ENCODE measurements at places on chromosomes 5 and 9.
A peak's percentile ranks its signal among the peaks of the same experiment; 100 is the strongest.

DNA sequence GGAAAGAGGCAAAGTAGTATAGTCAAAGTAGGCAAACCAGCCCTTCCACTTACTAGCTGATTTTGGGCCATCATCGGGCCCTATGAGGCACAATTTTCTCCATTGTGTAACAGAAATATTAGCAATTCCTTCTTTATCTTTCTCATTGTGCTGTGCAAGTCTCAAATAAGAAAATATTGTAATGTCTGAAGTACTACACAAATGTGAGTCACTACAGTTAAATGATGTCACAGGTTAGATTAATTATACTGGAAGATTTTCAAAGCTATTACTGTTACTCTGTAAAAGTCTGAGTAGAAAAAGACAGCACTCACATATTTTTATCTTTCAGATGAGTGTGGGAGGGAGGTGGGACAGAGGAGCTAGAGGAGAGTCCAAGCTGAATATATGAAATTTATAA, 12.4 kb upstream of the TMC1 start:
- DNase-seq = no peak

GRCh38 chr5:121378559-121379359, 472.9 kb upstream of the FTMT start:
- DNase-seq = no peak

GRCh38 chr9:131918481-131918880, 161.2 kb downstream of the MED27 start:
- no peak for DNase-seq

GRCh38 chr9:16312116-16312515, 558.4 kb downstream of the BNC2 start:
- no peak for DNase-seq

DNA sequence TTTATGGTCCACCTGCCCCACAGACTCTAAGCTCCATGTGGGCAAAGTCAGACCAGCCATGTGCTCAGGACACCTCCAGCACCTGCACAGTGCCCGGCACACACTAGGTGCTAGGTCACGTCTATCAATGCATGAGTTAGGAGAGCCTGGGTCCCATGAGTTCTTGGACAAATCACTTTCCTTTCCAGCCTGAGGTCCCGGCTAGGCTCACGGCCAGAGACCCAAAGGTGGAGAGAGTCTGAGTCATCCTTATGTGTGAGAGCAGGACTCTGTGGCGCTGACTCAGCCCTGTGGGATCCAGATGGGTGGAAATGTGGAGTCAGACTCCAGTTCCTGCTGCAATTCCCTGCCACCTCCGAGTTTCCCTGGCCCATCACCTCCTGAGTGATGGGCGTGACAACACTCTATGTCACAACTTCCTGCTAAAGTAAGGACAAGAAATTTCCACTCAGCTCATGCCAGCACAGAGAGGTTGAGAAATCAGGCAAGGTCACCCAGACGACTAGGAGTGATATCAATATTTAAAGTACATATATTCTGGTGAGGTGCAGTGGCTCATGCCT, 2.5 kb upstream of the ST6GALNAC4 start:
- no peak for DNase-seq

DNA sequence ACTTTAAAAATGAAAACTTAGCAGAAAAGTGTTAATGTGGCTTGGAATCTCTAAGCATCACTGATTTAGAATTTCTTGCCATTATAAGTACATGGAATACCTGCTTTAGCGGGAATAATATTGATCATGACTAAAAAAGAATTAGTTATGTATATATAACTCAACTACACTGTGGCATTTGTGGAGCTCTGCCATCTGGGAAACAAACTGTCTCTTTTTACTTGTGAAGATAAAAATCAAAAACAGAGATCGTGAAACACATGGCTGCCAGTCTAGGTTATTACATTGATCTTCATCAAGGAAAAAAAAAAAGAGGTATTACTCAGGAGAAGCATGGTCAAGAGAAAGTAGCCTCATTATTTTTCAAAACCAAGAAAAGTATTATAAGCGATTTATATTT, 287.4 kb downstream of the HTR1A start:
- DNase-seq = no peak

GRCh38 chr9:114096041-114096511, 3.0 kb downstream of the KIF12 start:
- DNase-seq = no peak

GRCh38 chr9:82108941-82109340, 120.4 kb downstream of the SPATA31D1 start:
- DNase-seq = no peak

GRCh38 chr5:43020399-43020746, 19.7 kb downstream of the ANXA2R start:
- DNase-seq = peak; percentile 81

DNA sequence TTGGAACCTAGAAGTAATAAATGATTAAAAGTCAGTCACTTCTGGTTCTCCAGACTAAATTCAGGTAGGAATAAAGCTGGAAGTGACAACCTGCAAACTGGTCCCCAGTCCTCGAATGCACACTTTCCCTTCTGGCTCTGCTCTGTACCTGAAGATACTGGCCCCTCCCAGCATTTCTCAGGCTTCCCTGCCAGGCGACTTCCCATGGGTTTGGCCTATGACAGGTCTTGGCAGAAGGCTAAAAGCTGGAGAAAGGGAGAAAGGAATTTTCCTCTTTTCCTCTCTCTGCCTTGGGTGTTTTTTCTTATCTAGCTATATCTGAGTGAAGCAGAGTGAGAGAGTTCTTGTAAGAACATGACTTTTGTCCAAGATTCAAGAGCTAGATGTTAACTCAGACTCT, 1005.7 kb downstream of the DTWD2 start:
- no peak for DNase-seq

GRCh38 chr5:143920772-143921171, 108.8 kb downstream of the HMHB1 start:
- no peak for DNase-seq

- no peak for DNase-seq
Measured at GRCh38 chr9:135480940-135481310, 1.3 kb downstream of the PPP1R26 start.

DNA sequence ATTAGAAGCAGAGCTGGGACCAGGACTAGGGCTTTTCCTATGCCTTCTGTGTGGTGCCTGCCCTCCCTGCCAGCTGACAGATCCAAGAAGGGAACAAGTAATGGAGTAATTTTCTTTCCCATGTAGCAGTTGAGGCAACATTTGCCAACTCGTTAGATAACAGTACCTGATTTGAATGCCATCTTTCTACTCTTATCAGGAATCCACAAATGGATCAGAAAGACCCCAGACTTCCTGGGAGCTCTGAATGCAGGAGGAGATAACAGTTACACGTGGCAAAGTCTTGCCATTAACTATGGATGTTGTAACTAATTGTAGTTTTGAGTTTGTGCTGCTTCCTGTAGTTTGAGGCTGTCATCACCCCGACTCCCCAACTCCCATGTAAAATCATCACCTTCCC, 39.2 kb downstream of the RCL1 start:
- DNase-seq = no peak

DNA sequence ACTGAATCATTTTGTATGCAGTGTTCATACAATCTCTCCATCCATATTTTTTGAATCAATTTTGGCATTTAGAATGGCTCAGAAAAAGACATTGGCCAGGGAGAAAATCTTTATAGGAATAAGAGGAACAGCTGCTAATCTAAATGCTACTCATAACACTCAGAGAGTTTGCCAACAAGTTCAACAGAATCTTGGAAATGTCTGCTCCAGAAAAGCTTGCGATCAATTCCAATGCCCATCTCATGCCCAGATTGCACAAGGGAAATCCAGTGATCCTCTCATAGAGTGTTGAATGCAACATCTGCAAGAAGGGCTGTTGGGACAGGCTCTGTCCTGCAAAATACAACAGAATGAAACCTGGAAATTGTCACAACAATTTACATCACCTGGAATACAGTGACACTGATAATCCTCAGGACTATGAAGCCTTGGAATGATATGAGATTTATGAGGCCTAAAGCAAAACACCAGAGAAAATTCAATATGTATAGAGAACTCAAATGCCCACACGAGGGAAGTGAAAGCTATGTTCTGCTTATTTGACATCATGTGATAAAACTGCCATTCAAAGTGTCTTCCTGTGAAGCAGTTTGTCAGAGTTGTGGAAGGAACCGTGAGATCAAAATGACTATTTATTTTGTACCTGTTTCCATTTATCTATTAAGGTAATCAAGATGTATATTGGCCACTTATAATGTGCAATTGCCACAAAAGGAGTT, 190.1 kb downstream of the PARP8 start:
- no peak for DNase-seq

- DNase-seq = no peak
Measured at GRCh38 chr9:101093620-101094019, 65.1 kb downstream of the PLPPR1 start.

DNA sequence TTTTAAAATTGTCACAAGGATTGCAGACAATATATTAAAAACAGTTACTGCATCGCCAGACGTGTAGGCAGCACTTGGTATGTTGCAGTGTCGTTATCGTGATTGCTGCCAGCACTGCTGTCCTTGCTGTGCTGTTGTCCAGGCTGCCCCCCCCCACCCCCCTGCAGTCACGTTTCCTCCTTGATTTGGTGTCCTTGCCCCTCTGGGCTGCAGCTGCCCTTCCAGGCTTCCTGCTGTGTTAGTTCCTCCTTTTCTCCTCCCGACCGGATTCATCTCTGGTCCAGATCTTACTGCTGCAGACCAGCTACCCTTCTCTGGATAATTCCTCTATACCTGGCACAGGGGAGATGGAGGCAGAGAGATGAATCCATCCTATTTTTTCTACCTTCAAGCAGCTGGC, 298.9 kb downstream of the TRIM32 start:
- no peak for DNase-seq

- no peak for DNase-seq
Measured at GRCh38 chr5:125812651-125813050, 610.6 kb upstream of the GRAMD2B start.

GRCh38 chr5:14397717-14398116, 183.9 kb upstream of the OTULINL start:
- DNase-seq = no peak

DNA sequence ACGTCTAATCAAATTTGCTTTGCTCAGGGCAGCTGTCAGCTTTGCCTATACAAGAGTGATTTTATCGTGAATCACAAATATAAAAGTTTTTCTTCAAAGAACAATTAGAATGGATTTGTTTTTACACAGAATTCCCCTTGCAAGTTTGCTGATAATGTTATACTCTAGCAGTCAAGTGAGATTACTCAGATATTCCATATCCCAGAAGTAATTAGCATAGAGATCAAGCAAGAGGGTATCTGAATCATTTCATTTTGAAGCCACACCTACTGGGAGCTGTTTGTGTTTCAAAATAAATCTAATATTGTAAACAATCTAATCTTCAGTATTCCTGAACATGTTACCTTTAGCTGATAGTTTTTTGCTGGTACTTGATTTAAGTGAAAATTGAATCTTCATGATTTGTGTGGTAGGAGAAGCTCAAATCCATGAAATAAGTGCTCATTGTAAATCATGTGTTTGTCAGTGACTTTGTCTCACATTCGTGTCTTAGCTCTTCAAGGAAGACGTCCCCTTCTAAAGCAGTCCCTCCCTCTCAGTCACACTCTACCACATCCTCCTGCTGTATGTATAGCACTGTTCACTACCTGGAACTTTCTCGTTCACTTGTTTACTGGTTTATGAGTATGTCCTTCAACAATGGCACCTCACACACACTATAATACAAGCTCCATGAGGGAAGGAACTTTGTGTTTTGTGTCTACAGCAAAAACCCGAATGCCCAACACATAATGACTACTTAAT, 3.3 kb upstream of the TTC39B start:
- DNase-seq = no peak

GRCh38 chr9:125479846-125480615, 218.4 kb downstream of the GAPVD1 start:
- DNase-seq = no peak

GRCh38 chr5:143030349-143030748, 260.2 kb downstream of the ARHGAP26 start:
- no peak for DNase-seq

GRCh38 chr5:136221340-136221739, 28.4 kb upstream of the SMIM32 start:
- DNase-seq = no peak

GRCh38 chr5:10634562-10634961, 70.7 kb downstream of the ANKRD33B start:
- DNase-seq = no peak

- DNase-seq = no peak
Measured at GRCh38 chr5:167730656-167731055, 560.8 kb upstream of the WWC1 start.

- DNase-seq = no peak
Measured at GRCh38 chr5:171725205-171725601, 60.4 kb upstream of the SMIM23 start.

GRCh38 chr5:66358741-66359140, 214.6 kb downstream of the SREK1 start:
- no peak for DNase-seq

DNA sequence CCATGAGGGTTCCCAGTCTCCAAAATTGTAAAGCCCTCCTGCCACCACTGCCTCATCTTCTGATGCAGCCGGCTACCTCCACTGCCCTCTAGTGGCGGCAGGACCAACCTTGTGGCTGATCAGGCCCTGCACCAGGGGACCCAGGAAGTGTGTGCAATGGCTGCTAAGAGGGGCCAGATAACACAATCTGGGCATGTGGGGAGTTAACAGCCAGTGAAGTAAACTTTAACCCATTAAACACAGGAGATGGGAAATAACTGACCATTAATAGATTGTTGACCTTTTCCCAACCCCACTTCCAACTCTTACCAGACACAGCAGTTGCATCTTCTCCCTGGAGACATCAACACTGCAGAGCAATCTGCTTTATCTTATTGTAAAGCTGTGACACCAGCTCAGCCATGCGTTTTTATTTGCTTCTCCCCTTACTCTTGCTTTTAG, 63.3 kb downstream of the FREM1 start:
- peak; percentile 5 for DNase-seq

GRCh38 chr9:1460143-1460769, 410.1 kb downstream of the DMRT2 start:
- no peak for DNase-seq

- DNase-seq = no peak
Measured at GRCh38 chr9:123540457-123540856, 184.5 kb downstream of the CRB2 start.

DNA sequence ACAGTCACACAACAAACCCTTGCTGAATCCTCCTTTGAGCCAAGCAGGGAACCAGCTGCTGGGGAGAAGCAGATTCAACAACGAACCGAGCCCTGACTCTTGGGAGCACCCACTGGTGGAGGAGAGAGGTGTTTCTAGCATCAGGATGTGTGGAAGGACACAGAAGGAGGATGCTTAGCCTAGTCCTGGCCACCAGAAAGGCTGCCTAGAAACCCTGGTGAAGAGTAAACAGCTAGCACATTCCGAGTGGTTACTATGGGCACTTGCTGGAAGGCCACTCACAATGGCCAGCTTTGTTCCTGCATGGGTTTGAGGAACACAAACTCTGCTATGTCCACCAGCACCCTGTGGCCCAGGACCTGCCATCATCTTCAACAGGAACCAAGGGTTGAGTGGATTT, 1.8 kb downstream of the TIFAB start:
- no peak for DNase-seq

- DNase-seq = peak; percentile 26
Measured at GRCh38 chr5:171907725-171908343, 98.6 kb downstream of the FBXW11 start.

DNA sequence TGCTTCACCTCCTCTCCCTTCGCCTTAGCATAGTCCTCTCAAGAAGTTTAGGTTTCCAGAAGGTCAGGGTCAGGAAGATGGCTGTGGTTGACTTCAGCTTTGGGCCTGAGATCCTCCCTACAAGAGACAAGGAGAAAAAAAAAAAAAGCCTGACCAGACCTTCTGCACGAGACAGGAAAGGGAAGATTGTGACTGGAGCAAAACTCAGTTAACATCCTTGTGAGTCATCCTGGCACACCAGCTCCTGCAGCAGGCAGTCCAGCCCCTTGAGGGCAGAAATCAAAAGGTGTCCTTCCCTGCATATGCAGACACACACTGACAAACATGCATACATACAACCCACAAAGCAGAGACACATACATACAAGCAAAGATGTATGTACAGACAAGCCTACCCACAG, 18.0 kb upstream of the ENHO start:
- no peak for DNase-seq

Measured in SHP77 treated with DMSO at 0.1 percent for 48 hours (cell line).